ENCODE measurements at places on chromosomes 1 and 21. TPM values are rescaled to one million over a fixed set of nuclear protein-coding genes. Genes with fewer than 3 reads are reported as not detected.

- H3K27ac ChIP-seq, result no peak overlapping the region
- H3K36me3 ChIP-seq, result no peaks in the 10 kb centered on the region
- H3K27me3 ChIP-seq, result no peaks in the 10 kb centered on the region
- no peak overlapping the region for H3K4me3 ChIP-seq
Observed at GRCh38 chr1:185551008-185551407, 183.2 kb upstream of the HMCN1 start.

DNA sequence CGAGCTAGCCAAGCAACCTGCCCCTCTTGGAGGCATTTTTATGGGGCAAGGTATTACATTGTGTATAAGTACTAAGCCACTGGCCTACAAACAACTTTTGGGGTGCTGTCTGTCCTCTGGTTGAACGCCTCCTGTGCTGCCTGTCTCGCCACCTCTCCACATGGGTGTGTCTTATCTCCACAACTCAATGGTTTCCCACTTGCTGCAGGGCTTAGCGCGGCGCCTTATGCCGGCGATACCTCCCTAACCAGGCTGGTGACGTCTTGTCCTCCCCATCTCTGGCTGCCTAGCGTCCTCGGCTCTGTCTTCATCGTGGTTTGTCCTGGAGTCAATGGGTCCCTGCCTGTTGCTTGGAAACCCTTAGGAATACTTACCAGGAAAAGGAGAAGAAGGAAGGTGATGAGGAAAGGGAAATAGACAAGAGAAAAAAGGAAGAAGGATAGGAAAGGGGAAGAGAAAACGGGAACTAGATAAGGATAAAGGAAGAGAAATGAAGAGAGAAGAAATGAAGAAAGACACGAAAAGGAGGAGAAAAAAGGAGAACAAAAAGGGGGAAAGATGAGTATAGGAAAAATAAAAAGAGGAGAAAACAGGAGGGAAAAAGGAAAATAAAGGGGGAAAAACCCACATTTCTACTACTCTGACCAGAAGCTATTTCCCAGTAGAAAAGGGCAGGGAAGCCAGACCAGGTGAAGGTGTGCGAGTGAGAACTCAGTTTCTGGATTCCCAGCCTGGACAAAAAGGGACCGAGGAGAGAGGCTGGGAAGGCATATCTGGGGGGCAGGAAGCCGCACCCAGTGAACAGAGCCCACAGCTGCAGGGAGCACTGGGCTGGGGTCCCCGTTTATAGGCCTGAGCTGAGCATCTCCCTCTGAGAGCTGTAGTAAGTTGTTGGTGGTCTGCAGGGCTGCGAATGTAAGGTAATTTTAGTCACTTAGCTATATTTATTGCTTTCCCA is 86.2 kb downstream of the CLIC6 start:
- no peaks in the 10 kb centered on the region for H3K4me1 ChIP-seq
- peaks cover 24% of the 10 kb centered on the region for H3K27me3 ChIP-seq
- no peak overlapping the region for H3K27ac ChIP-seq
- no peak overlapping the region for H3K4me3 ChIP-seq
- no peaks in the 10 kb centered on the region for H3K36me3 ChIP-seq

- peak overlapping the region; percentile 2 for H3K4me3 ChIP-seq
- H3K36me3 ChIP-seq, result no peaks in the 10 kb centered on the region
- peaks cover 31% of the 10 kb centered on the region for H3K4me1 ChIP-seq
- no peak overlapping the region for H3K27ac ChIP-seq
- peaks cover 62% of the 10 kb centered on the region for H3K27me3 ChIP-seq
Observed at GRCh38 chr1:145955436-145955835, 2.4 kb downstream of the LIX1L start.

GRCh38 chr1:78620666-78621065 is 418 bp downstream of the IFI44L start:
- no peaks in the 10 kb centered on the region for H3K36me3 ChIP-seq
- peak overlapping the region; percentile 50 for H3K27ac ChIP-seq
- H3K27me3 ChIP-seq, result no peaks in the 10 kb centered on the region
- DNase-seq, result no peak
- H3K4me3 ChIP-seq, result peak overlapping the region; percentile 70

DNA sequence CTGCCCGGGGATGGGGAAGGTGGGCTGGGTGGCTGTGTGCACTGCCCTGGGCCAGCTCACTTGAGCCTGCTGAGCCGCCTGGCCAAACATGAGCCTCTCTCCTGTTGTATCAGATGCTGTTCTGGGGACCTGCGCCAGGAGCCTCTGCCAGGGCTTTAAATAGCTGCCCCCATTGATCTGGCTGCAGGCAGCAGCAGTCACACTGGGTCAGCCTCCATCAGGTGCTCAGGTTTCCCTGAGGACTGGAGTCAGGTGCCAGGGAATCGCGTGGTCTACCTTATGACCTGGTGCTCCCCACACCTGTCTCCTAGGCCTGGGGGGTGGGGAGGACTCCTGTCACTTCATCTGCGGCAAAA is 700 bp upstream of the CCDC28B start:
- peak overlapping the region; percentile 93 for H3K4me3 ChIP-seq
- DNase-seq, result no peak
- no peaks in the 10 kb centered on the region for H3K27me3 ChIP-seq
- H3K4me1 ChIP-seq, result peaks cover 30% of the 10 kb centered on the region
- peak overlapping the region; percentile 90 for H3K27ac ChIP-seq

Gene HMGCS2
- total RNA-seq, result 19.1 TPM

Gene ITLN1
- 59.8 TPM for total RNA-seq

Gene IL20
- total RNA-seq, result not detected

Gene IL22RA1
- total RNA-seq, result 2.8 TPM

Gene FAM72D
- 3.4 TPM for total RNA-seq

Gene CRYBG2
- total RNA-seq, result 67.7 TPM

All from type B pancreatic cell (in vitro differentiated cells).